ENCODE measurements at places on chromosomes 7 and 10.
A peak's percentile ranks its signal among the peaks of the same experiment; 100 is the strongest.

DNA sequence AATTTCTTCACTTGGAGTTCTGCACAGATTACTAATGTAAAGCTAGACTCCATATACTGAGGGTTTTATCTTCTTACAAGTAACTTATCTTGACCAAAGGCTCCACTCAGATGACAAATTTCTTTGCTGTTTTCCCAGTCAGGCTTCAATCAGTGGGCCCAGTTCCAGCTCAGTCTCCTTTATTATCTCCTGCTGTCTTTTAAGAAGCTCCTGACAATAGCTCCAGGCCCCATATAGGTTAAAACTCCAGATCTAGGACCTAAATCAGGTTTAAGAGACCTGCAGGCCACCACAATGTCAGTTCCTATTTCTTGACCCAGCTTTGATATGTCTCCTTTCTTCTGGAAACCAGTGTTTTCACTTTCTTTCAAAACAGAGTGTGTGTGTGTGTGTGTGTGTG is 165.2 kb downstream of the RELN start:
- DNase-seq, result no peak

GRCh38 chr10:59894114-59894513 is 12.2 kb downstream of the CCDC6 start:
- peak; percentile 66 for DNase-seq

- DNase-seq, result no peak
Observed at GRCh38 chr7:88391247-88391646, 84.6 kb upstream of the STEAP4 start.

GRCh38 chr10:49831352-49832035 is 69.4 kb upstream of the OGDHL start:
- no peak for DNase-seq

GRCh38 chr10:16915300-16915699 is 98.1 kb upstream of the RSU1 start:
- no peak for DNase-seq

- no peak for DNase-seq
Observed at GRCh38 chr10:49595003-49595712, 15.0 kb upstream of the SLC18A3 start.

- no peak for DNase-seq
Observed at GRCh38 chr10:19728376-19728775, 87.9 kb upstream of the PLXDC2 start.

GRCh38 chr10:92657024-92657423 is 32.7 kb upstream of the HHEX start:
- DNase-seq, result peak; percentile 34

DNA sequence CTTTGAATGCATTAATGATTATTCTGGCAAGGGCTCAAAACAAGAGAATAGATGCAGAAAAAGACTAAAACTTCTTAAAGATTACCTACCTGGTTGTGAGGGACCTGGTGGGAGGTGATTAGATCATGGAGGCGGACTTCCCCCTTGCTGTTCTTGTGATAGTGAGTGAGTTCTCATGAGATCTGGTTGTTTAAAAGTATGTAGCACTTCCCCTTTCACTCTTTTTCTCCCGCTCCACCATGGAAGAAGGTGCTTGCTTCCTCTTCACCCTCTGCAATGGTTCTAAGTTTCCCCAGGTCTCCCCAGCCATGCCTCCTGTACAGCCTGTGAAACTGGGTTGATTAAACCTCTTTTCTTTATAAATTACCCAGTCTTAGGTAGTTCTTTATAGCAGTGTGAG is 226.6 kb downstream of the ARHGAP12 start:
- DNase-seq, result no peak
